ENCODE measurements at places on chromosomes 2 and 18. TPM values are rescaled to one million over a fixed set of nuclear protein-coding genes. Genes with fewer than 3 reads are reported as not detected.

The FBLN7 gene
- total RNA-seq = 12.6 TPM

The STEAP3 gene
- total RNA-seq = 9.1 TPM

The CFAP53 gene
- total RNA-seq = 1.1 TPM

The ABCG5 gene
- 0.18 TPM for total RNA-seq

The PLEK gene
- total RNA-seq = 7.6 TPM

The FAHD2A gene
- total RNA-seq = 46.1 TPM

The MYCN gene
- total RNA-seq = 25.7 TPM

The MAP3K19 gene
- total RNA-seq = 0.12 TPM

The APLF gene
- total RNA-seq = 7.3 TPM

The ACTG2 gene
- 2.6 TPM for total RNA-seq

The ZNF514 gene
- total RNA-seq = 25.3 TPM

The SLC39A10 gene
- 46.1 TPM for total RNA-seq

The INO80D gene
- 19.8 TPM for total RNA-seq

The PAPOLG gene
- 16.2 TPM for total RNA-seq

The FRZB gene
- total RNA-seq = 7.8 TPM

The POTEJ gene
- 0.12 TPM for total RNA-seq

The AMER3 gene
- total RNA-seq = 0.23 TPM

The SLC4A5 gene
- 8.4 TPM for total RNA-seq

The TRMT61B gene
- 25.0 TPM for total RNA-seq

The PSME4 gene
- total RNA-seq = 48.3 TPM

The MEP1B gene
- total RNA-seq = not detected

The MTIF2 gene
- 22.0 TPM for total RNA-seq

The ADCYAP1 gene
- 0.99 TPM for total RNA-seq

The ALLC gene
- total RNA-seq = not detected

The STAT4 gene
- total RNA-seq = 6.7 TPM

The AQP12B gene
- 0.58 TPM for total RNA-seq

The PMS1 gene
- total RNA-seq = 27.7 TPM

The PRKAG3 gene
- 5.0 TPM for total RNA-seq

The MAL gene
- 217 TPM for total RNA-seq

The EN1 gene
- 0.29 TPM for total RNA-seq

The SLC25A12 gene
- total RNA-seq = 29.6 TPM

The RGPD8 gene
- 20.2 TPM for total RNA-seq

The DRC1 gene
- total RNA-seq = 0.76 TPM

The PPP1R1C gene
- 1.7 TPM for total RNA-seq

The SDC1 gene
- total RNA-seq = 38.7 TPM

The IAH1 gene
- 32.1 TPM for total RNA-seq

The NR4A2 gene
- total RNA-seq = 2.3 TPM

The DTNA gene
- 23.8 TPM for total RNA-seq

The UGT1A4 gene
- total RNA-seq = 0.29 TPM

The CEBPZOS gene
- 28.0 TPM for total RNA-seq

The RAD51AP2 gene
- total RNA-seq = 0.12 TPM

The DCDC2C gene
- total RNA-seq = 0.93 TPM

The ERLEC1 gene
- 43.1 TPM for total RNA-seq

The TEKT4 gene
- total RNA-seq = 0.29 TPM

The SERPINB4 gene
- total RNA-seq = not detected

The GALNT3 gene
- total RNA-seq = 13.4 TPM

The PROC gene
- total RNA-seq = 4.1 TPM

The FAM161A gene
- 6.9 TPM for total RNA-seq

The SLC9A4 gene
- total RNA-seq = 12.9 TPM

The KIF1A gene
- total RNA-seq = 10.5 TPM
